ENCODE measurements at places on chromosomes 2 and 18. TPM values are rescaled to one million over a fixed set of nuclear protein-coding genes. Genes with fewer than 3 reads are reported as not detected.

GRCh38 chr2:15937882-15938802 is 2.2 kb upstream of the MYCN start:
- peaks cover 3% of the 10 kb centered on the region for H3K4me1 ChIP-seq
- peaks cover 45% of the 10 kb centered on the region for H3K27me3 ChIP-seq
- no peak overlapping the region for H3K4me3 ChIP-seq
- no peak overlapping the region for H3K27ac ChIP-seq
- no peaks in the 10 kb centered on the region for H3K36me3 ChIP-seq

GRCh38 chr2:156687715-156688114 is 251.5 kb downstream of the GPD2 start:
- no peak overlapping the region for H3K4me3 ChIP-seq
- no peak for DNase-seq
- no peaks in the 10 kb centered on the region for H3K4me1 ChIP-seq
- H3K27me3 ChIP-seq = peaks cover 8% of the 10 kb centered on the region

GRCh38 chr2:121348128-121348740 is 63.2 kb upstream of the TFCP2L1 start:
- H3K27me3 ChIP-seq = no peaks in the 10 kb centered on the region
- H3K4me3 ChIP-seq = no peak overlapping the region
- H3K36me3 ChIP-seq = peaks cover 53% of the 10 kb centered on the region
- H3K27ac ChIP-seq = no peak overlapping the region
- H3K4me1 ChIP-seq = no peaks in the 10 kb centered on the region
- DNase-seq = no peak

DNA sequence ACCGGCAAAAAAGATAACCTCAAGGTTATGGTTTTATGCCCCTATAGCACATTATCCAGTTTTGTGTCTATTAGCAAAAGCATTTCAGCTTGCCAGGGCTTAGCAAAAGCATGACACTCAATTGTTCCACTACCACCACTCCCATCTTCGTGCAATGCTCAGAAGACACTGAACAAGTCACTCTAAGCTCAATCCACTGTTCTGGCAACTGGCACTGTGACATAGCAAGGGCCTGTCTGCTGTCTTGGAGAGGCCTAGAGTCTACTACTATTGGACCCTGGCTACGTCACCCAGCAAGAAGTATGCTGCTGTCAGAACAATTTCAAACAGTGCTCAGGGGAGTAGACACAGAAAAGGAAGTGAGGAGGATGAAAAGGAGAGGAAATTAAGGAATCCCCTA is 103.5 kb upstream of the PPP1CB start:
- no peaks in the 10 kb centered on the region for H3K27me3 ChIP-seq
- H3K4me3 ChIP-seq = no peak overlapping the region
- H3K4me1 ChIP-seq = peaks cover 23% of the 10 kb centered on the region

PMAIP1 gene
- 37.7 TPM for total RNA-seq

TUBA3E gene
- not detected for total RNA-seq

KYNU gene
- total RNA-seq = not detected
